ENCODE measurements at places on chromosomes 12 and 14. TPM values are rescaled to one million over a fixed set of nuclear protein-coding genes. Genes with fewer than 3 reads are reported as not detected.

The NOS1 gene
- 0.48 TPM for total RNA-seq

DNA sequence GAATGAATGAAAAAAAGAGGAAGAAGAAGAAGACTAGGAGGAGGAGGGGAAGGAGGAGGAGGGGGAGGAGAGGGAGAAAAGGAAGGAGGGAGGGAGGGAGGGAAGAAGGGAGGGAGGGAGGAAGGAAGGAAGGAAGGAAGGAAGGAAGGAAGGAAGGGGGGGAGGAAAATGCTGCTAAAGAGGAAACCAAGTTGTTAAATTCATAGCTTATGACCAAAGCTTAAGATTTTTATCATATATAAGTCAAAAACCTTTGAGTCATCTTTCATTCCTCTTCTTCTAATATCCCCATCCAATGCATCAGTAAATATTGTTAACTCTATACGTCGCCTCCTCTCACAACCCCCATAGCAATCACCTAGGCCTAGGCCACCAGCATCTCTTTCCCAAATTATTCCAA lies 117.3 kb downstream of the SLC2A13 start:
- DNase-seq, result no peak

- no peak for DNase-seq
Observed at GRCh38 chr14:24080142-24080530, 8.8 kb downstream of the CPNE6 start.

The NKX2-1 gene
- 0.78 TPM for total RNA-seq

GRCh38 chr14:41137741-41138140 lies 468.9 kb upstream of the LRFN5 start:
- no peak for DNase-seq

GRCh38 chr14:90788031-90788430 lies 28.2 kb downstream of the TTC7B start:
- no peak for DNase-seq

The KLRK1 gene
- not detected for total RNA-seq

GRCh38 chr12:109504068-109504467 lies 26.6 kb downstream of the UBE3B start:
- DNase-seq, result no peak

- DNase-seq, result no peak
Observed at GRCh38 chr12:27201169-27201568, 42.9 kb upstream of the STK38L start.

GRCh38 chr14:49999146-49999761 lies 106.4 kb downstream of the ARF6 start:
- peak; percentile 33 for DNase-seq

GRCh38 chr14:70538087-70538486 lies 3.3 kb upstream of the ADAM20 start:
- DNase-seq, result no peak

The IKZF4 gene
- total RNA-seq, result 1.5 TPM

- DNase-seq, result no peak
Observed at GRCh38 chr12:94566345-94566744, 84.0 kb downstream of the TMCC3 start.

The WIF1 gene
- 0.07 TPM for total RNA-seq

GRCh38 chr12:89889062-89889461 lies 180.4 kb upstream of the ATP2B1 start:
- DNase-seq, result no peak

DNA sequence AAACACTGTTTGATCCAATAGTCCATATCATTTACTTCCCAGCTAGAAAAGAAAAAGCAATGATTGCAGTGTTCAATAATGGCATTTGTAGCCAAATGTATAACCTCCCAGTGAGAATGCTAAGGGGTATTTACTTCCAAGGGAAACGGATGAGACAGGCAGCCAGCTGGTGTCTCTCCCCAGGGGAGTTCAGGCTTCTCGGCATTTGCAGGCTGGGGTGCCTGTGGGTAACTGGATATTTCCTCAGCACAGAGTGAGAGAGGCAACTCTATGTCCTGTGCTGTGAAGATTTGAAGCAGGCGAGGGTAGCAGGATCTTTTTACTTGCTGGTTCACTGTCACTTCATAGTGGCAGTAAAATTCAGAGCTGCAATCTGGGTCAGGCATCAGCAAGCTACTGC lies 1455.6 kb upstream of the TMEM132C start:
- peak; percentile 6 for DNase-seq

The SERPINA12 gene
- total RNA-seq, result not detected

The MMP17 gene
- 75.7 TPM for total RNA-seq

DNA sequence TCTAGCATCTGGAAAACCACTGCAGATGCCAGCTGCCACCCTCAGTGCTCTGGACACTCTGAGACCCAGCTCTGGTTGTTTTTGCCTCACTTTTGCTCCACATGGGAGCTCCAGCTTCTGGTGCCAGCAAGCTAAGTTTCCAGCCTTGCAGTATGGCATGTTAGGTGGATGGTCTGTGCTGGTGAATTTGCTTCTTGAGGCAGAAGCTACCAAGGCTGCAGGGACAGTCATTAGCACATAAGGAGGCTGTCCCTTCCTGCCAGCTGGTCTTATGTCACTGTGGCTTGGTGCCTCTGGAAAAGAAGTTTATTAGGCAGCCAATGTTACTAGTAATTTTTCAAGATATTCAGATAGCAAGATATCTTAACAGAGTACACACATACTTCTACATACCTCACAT lies 64.2 kb upstream of the CSRP2 start:
- no peak for DNase-seq

DNA sequence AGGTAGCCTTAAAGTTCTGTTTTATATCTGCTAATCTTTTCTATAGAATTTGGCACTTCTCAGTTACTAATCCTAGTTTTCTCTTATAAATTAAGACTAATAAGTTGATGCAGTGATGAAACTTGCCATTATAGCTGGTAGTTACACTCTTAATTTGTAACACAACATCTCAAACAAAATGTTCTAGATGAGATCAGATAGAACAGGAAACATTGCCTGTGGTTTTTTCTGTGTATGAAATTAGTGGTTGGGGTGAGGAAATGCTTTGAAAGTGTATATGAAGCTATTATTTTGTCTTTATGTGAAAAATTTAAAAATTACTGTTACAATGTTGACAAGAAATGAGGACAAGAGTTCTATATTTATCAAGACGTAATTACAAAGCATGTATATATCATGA lies 91.9 kb downstream of the PCNX1 start:
- DNase-seq, result no peak

The HDAC7 gene
- 50.7 TPM for total RNA-seq

DNA sequence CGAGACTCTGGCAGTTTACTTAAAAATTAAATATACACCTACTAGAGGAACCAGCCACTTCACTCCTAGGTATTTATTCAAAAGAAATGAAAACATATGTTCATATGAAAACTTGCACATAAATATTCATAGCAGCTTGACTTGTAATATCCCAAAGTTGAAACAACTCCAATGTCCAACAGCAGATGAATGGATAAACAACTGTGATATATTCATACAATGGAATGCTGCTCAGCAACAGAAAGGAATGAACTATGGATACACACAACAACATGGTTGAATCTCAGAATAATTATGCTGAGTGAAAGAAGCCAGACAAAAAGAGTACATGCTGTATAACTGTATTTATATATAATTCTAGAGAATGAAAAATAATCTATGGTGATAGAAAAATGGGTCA lies 53.4 kb upstream of the DACT1 start:
- no peak for DNase-seq

GRCh38 chr14:72666610-72667009 lies 227.3 kb downstream of the DPF3 start:
- DNase-seq, result no peak

All from H7 (cell line).